ENCODE measurements at places on chromosomes 6 and 20.

DNA sequence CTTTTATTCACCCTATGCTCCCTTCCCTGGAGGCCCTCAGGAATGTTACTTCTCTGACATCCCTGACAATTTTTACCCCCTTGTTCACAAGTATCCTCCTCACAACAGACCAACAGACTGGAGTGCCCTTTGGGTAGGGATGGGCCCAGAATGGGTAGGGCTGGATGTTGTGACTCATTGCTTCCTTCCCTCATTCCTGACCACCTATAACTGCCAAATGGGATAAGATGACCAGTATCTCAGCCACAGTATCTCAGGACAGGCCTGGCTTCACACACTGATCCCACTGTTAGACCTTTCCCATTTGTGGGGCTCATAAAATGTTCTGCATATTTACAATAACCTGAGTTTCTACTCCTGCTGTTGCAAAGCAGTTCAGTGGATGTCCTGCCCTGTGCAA, 223.0 kb upstream of the LRFN2 start:
- no peak for DNase-seq

DNA sequence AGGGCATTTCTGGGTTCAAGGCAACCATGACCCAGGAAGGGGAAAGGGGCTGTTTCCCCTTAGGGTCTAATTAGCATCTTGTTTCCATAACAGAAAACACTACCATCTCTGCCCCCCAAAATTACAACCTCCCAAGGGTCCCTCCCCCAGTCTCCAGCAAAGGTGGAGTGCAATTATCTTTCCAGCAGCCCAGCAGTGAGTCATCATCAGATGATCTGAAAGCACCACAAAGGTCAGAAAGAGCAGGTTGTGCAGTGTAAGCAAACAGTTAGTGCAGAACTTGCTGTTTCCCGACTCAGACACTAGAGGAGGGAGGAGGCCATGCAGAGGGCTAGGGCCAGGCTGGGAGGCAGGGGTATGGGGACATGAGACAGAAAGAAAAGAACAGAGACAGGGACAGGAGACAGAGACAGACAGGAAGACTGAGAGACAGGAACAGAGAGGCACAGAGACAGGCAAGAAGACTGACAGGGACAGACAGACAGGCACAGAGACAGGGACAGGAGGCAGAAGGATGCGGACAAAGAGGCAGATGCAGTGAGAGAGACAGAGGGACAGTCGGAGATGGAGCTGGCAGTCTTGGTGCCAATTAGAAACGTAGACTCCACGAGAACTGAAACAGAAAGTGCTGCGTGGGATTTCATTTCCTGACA, 62.5 kb downstream of the PYGB start:
- DNase-seq, result no peak

DNA sequence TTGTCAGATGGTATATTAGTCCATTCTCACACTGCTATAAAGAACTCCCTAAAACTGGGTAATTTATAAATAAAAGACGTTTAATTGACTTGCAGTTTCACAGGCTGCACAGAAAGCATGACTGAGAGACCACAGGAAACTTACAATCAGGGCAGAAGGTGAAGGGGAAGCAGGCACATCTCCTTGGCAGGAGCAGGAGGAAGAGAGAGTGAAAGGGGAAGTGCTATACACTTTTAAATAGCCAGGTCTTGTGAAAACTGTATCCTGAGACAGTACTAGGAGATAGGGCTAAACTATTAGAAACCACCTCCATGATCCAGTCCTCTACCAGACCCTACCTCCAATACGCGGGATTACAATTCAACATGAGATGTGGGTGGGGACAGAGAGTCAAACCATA, 193.9 kb upstream of the KCNG1 start:
- no peak for DNase-seq

- no peak for DNase-seq
Measured at GRCh38 chr6:140001821-140002341, 627.4 kb upstream of the CITED2 start.

GRCh38 chr6:143536866-143537691, 25.6 kb upstream of the FUCA2 start:
- peak; percentile 34 for DNase-seq

DNA sequence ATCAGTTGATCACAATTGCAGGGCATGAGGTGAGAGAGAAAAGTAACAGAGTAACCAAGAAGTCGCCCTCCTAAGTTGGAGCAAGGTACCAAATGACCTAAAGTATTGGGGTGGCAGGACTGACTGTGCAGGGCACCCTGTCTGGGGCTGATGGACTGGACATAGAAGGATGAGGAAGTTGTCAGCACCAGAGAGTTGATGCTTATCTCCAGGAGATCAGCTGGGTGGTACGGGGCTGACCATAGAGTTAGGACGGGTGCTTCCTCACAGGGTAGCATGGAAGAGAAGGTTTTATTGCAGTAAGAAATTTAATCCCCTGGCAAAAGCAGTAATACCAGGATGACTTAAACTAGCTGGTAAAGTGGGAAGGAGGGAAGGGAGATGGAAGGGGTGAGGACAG, 66.7 kb downstream of the TMEM170B start:
- no peak for DNase-seq

DNA sequence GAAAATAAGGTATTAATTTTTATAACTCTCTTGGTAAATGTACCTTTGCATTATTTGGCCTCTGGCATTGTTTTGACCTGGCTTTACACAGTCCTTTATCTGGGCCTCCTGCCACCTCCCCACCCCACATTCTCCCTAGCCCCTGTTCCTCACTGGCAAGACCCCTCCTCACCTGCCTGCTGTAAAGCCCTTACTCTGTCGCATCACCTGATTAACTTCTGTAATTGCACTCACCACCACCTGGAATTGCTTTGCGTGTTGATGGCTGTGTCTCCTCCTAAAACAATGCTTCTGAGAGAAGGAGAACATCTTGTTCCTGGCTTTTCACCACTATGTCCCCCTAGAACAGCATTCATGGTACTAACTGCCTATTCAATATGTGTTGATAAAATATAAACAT, 24.8 kb downstream of the SNX9 start:
- no peak for DNase-seq

DNA sequence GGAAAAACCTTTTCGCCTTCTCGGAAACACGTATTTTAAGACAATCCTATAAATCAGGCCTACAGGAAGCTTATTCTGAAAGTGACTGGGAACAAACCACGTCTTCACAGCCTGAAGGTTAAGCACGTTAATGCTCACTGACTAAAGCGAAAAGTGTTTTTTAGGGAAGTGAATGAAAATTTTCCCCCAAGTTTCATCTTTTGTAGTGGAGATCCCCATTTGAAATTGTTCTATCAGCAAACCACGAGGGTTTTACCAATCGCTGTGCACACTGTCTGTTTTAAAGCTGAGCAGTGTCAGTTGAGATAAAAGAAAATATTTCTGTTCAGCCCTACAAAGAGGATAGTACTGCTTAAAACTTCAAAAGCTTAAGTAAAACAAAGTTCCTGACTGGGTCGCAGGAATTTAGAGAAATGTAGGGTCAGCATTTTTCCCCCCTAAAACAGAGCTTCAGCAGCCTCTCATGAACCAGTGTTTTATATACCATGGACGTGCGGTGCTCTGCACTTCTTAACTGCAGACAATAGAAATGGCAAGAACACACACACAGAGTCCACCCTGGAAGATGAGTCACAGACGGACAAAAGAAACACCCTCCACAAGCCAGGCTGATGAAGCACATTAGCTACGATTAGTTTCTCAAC, 34.9 kb downstream of the SLC22A23 start:
- DNase-seq, result no peak

- DNase-seq, result no peak
Measured at GRCh38 chr6:40131675-40132074, 197.4 kb upstream of the MOCS1 start.

GRCh38 chr6:143745166-143746133, 67.7 kb downstream of the PHACTR2 start:
- no peak for DNase-seq

- DNase-seq, result no peak
Measured at GRCh38 chr6:12909833-12910232, 193.3 kb downstream of the PHACTR1 start.

DNA sequence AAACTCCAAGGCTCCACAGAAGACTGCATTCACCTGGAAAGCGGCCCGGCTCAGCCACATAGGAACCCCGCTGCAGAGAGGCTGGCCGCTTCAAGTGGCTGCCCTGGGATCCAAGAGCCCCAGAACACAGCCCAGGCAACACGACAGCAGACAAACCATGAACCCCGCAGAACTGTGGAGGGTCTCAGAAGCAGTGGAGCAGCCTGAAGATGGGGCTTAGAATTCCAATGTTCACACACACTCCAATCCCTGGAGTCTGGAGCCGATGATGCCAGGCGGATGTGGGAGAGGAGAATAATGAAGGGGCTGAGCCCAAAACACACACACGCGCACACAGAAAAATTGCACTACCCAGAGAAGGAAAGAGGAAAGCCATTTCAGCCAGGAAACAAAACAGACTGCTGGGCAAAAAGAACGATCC, 52.4 kb downstream of the NINL start:
- DNase-seq, result no peak

- DNase-seq, result no peak
Measured at GRCh38 chr20:18973529-18974173, 160.1 kb downstream of the SCP2D1 start.

GRCh38 chr6:155126727-155127439, 131.8 kb downstream of the TIAM2 start:
- DNase-seq, result no peak

- no peak for DNase-seq
Measured at GRCh38 chr6:68506911-68507310, 128.2 kb upstream of the ADGRB3 start.

DNA sequence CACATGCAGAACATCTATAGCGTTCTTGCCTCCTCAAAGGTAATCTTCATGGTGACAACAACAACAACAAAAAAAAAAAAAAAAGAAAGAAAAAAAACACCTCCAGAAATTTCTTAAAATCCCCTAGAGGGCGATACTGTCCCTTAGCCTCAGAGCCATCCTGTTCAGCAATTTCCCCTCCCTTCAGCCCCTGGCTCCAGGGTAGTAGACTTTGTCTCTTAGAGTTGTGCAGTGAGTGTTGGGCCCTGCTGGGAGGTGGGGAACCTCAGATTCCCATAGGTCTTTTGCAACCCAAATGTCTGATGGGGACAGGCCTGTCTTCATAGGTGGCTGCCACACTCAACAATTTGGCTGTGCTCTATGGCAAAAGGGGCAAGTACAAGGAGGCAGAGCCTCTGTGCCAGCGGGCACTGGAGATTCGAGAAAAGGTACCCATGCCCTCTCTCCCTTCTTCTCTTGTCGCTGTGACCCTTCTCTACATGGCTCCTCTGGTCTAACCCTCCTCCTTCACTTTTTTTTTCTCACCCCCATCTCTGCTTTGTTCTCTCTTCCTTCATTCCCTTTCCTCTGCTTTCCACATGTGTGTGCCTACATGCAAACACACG, 6.0 kb upstream of the PTK7 start:
- DNase-seq, result no peak

DNA sequence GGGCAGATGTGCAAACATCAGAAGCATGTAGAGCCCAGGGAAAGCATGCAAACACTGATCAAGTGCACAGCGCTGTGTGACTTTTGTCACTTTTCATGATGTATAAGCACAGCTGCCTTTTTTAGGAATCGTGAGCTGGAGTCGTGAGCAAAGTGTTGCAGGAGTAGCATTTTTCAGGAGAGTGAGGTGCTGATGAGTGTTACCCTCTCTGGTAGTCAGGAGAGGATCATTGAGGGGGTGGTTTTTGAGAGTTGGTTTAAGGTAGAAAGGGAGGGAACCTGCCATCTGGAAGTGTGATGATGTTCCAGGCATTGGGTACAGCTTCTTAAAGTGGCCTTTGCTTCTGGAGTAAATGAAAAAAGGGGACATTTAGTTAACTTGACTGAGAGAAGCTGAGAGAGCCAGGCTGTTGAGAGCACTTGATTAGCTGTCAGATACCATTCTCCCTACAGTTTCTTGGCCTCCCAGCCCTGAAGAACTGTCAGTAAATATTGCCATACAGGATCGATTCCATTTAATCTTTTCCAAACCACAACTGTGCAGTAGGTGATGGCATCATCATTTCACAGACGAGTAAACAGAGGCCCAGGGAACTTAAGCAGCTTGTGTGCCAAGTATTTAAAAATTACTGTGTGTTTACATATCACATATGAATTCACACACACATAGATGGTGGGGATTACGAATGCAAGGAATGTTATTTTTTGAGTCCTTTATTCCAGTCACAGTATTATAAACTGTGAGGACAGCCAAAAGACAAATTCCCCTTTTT, 28.9 kb downstream of the TPD52L1 start:
- DNase-seq, result no peak

GRCh38 chr6:131013495-131013894, 49.5 kb downstream of the EPB41L2 start:
- no peak for DNase-seq

DNA sequence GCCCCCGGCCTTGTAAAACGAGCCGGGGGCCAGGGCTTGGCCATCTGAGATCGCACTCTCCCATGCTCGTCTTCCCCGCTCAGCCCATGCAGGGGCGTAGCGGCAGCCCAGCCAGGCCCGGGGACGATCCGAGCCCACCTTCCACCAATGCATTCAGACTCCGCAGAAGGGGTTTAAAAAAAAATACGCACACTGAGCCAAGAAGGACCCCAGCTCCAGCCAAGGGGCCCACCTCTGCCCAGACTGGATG, 320 bp downstream of the GSTA4 start:
- no peak for DNase-seq

GRCh38 chr6:98514796-98515195, 319.6 kb upstream of the POU3F2 start:
- DNase-seq, result no peak

GRCh38 chr6:169186496-169187169, 67.0 kb downstream of the THBS2 start:
- DNase-seq, result no peak
